ENCODE measurements at places on chromosomes 11 and 22.

- DNase-seq = no peak
Observed at GRCh38 chr11:36237391-36237790, 51.8 kb downstream of the COMMD9 start.

DNA sequence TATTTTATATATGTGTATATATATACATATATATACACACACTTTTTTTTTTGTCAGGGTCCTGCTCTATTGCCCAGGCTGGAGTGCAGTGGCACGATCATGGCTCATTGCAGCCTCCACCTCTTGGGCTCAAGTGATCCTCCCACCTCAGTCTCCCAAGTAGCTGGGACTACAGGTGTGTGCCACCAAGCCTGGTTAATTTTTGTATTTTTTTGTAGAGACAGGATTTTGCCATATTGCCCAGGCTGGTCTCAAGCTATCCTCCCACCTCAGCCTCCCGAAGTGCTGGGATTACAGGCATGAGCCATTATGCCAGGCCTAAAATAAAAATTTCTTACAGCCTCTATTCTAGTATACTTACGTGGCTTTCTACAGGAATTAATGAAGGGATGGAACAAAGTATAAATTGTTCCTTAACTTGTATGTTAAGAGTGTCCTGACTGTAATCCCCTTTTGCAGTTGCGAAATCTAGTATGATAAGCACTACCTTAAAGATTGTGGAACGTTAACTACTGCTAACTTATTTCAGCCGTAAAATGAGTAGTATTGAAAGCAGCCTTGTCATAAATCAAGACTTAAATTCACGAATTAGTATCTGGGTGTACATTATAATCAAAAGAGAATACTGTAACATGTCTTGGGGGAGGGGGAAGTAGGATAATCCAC, 2.1 kb downstream of the TRAF6 start:
- no peak for DNase-seq

GRCh38 chr22:43566021-43566420, 154.2 kb downstream of the MPPED1 start:
- DNase-seq = no peak

- DNase-seq = no peak
Observed at GRCh38 chr22:44002997-44003396, 21.1 kb upstream of the PARVB start.

GRCh38 chr11:79375818-79376550, 64.8 kb downstream of the TENM4 start:
- no peak for DNase-seq

DNA sequence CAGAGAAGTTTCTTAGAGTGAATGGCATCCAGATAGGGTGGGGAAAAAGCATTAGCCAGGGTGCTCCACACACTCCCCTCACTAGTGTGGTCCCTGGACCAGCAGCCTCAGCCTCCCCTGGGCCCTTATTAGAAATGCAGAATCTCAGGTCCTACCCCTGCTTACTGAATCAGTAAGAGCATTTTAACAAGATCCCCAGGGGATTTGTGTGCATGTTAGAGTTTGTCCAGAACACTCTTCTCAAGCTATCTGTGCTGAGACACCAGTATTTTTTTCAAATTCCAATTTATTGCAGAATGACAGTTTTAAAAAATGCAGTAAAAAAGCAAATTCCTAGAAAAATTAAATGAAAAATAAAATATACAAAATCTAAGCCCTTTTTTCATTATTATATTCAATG, 123.1 kb downstream of the MIAT start:
- DNase-seq = no peak

- DNase-seq = peak; percentile 18
Observed at GRCh38 chr11:45180848-45181192, 34.4 kb downstream of the PRDM11 start.

DNA sequence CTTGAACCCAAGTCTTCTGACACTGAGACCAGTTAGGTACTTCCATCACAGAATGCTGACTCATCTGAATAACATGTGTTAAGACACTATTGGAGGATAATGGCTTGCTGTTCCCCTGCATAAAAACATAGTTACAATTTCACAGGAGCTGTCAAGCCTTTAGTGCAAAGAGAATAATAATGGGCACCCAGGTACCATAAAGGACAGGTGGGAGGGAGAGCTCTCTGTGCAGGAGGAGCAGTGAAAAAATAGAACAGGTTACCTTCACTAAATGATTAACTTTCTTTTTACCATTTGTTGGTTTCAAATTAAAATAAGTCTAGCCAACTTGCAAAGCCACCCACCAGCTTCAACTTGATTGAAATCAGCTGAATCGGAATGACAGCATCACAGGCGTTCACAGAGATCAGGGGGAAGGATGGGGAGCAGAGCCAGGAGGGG, 173.2 kb downstream of the DSCAML1 start:
- DNase-seq = no peak

GRCh38 chr11:57394203-57394965, 3.9 kb upstream of the PRG2 start:
- no peak for DNase-seq

DNA sequence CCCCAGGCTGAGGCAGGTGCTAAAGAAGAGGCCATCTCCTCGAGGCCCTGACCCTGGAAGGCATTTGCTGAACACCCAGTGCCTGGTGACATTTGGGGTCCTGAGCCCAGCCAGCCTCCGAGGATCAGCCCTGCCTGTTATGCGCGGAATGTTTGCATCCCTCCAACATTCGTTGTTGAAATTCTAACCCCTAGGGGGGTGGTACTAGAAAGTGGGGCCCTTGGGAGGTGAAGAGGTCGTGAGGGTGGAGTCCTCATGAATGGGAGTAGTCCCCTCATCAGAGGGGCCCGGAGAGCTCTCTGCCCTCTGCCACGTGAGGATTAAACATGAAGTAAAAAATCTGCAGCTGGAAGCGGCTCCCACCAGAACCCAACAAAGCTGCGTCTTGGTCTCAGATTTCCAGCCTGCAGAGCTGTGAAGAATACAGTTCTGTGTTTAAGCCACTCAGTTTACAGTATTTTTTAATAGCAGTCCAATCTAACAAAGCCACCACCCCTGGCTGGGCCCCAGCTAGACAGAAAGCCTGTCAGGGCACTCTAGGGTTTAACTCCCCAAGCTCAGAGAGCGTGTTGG, 35.3 kb upstream of the SEPTIN5 start:
- no peak for DNase-seq

DNA sequence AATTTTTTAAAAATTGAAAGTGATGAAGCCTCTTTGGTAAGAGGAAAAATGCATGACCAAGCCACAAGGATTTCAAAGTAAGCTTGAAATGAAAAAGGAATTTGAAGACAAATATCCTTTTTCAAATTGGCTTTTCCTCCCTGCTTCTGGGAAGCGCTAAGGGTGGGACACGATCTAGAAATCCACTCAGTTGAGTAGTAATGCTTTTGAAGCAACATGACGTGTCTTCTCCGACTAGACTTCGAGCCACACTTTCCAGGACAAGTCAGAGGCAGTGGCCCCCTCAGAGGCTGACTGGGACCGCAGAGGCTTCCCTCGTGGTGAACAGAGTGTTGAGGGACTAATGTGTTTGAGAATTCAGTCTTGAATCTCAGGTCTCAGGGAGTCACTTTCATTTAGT, 39.8 kb downstream of the KREMEN1 start:
- no peak for DNase-seq

GRCh38 chr22:37657590-37658132, 862 bp upstream of the PDXP start:
- DNase-seq = no peak

- no peak for DNase-seq
Observed at GRCh38 chr11:77086521-77087472, 15.8 kb upstream of the OMP start.

DNA sequence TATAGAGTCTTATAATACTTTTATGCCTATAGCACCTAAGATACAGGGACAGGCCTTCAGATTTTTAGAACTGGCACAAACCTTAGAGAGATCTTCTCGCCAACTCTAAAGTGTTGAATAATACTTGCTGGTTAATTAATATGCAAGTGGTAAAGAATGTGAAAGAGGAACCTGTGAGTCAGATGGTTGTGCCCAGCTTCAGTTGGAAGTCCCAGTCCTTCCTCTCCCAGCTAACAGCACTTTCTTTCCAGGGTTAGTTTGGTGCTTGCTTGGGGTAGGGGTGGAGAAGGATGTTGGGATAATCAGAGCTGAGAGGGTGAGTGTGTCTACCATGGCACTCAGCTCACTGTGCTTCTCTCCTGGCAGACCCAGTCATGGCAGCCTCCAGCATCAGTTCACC, 4.9 kb upstream of the TMEM132A start:
- DNase-seq = no peak

DNA sequence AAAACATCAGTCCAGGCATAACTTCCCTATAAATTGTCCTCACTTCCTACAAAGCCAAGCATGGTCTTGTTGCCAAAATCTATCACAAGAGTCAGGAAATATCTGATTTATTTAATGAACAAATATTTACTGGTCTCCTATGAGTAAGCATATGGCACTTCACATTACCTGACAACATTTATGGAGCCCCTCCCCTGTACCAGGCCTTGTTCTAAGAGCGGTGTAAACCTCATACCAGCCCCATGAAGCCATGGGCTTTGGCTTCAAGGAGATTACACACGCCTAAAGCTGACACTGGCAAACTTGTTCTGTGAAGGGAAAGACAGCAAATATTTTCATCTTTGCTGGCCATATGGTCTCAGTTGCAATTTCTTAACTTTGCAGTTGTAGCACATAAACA, 43.0 kb upstream of the EIF3D start:
- DNase-seq = no peak

- DNase-seq = peak; percentile 67
Observed at GRCh38 chr11:19076744-19077589, 16.4 kb upstream of the MRGPRX2 start.

DNA sequence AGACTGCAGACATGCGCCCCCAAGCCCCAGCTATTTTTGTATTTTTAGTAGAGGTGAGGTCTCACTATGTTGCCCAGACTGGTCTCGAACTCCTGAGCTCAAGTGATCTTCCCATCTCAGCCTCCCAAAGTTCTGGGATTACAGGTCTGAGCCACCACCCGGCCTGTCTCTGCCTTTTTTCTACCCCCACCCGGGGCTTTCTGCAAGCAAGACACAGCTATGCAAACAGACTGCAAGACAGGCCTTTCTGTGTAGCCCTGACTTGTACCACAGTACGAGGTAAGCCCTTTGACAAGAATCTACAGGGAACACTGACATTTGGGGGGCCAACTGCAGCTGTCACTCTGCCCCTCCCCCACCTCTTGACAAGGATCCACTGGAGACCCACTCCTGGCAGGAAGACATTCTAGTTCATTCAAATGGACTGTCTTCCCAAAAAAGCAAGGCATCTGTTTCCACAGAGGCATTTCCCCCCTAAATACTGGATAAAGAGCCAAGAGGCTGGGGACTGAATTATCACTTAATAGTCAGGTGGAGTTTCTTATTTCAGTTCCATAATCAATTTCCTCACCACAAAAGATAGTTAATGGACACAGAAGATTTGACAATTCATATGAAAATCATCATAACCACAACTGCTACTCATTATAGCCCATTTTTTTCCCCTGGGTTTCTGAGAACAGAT, 118.2 kb downstream of the ABTB2 start:
- DNase-seq = no peak

DNA sequence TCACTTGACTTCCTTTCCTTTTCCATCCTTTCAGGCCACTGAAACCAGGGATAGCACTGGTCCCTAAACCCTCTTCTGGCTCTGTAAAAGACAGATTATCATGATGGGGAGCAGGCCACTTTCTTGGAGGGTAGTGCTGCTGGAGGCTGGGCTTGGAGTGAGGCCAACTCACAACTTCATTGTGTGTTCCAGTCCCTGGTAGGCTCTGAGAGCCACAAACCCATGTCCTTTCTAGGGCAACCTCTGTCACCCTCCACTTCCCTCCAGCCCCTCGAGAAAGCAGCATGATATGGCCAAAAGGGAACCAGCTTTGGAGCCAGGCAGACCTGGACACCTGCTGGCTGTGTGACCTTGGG, 2.3 kb downstream of the TKFC start:
- no peak for DNase-seq

DNA sequence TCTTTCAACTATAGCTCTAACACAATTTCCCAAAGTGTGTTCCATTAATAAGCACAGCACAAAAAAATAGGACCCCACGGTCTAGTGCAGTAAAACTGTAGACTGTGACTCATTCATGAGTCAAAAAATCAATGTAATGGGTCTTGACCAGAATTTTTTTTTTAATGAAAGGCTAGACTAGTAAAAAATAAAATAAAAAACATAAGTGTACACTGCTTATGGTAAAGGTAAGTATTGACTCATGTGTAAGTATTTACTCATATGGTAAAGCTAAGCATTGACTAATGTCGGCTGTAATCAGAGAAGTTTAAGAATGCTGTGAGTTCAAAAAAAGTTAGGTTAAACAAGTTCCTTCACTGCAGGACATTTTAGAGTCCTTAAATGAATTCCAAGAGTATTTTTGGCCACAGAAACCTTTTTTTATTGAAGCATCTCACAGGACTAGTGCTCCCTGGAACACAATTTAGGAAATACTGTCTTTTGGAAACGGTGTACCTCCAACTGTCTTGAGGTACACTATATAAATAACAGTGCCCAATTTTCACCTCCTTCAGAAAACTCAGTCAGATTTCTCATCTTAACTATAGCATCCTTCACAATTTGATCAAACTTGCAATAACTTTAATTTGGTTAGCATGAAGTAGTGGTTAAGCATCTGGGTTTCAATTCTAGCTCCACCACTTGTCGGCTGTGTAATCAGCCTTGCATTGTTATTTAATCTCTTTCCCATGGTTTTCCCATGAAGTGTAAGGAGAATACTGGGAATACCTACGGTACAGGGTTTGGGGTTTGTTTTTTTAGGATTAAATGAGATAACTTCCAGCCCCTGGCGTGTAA, 2.1 kb downstream of the CCDC73 start:
- DNase-seq = no peak

DNA sequence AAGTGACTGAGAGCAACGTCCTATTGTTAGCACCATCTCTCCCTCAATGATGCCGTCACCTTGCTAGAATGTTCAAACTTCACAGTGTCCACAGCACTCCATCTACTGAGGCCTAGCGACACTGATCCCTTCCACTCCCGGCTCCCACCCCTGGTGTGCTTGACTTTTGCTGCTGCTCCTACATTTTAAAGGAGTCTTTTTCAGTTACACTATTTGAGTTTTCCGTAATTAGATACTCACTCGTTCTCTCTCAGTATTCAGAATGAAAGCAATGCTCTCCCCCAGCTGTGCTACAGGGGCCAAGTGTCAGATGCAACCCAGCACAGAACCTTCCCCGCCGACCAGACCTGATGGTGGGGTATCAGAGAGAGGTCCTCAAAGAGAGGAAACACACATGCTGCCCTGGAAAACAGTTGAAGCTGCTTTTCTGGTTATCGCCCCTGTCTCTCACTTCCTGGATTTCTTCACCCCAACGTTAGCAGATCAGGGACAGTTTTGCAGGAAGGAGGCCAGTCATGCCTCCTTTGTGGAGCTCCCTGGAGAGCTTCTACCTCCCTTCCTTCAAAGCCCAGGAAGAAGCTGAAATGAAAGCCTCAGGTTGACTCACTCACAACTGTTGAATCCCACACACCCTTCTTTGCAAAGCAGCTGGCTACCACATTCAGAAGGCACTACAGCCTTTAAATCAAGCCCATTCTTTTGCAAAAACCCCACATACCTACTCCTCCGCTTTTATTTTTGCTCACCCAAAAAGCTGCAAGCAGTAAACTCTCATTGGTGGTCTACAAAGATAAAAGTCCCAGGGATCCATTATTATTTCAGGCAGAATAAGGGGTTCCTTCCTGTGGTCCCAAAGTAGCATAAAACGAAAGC, 23.5 kb downstream of the LARGE1 start:
- no peak for DNase-seq

Measured in CD4-positive, alpha-beta T cell treated with Interleukin-2 at 100 ng/mL for 4 hours (primary cell).